Frontal cortex (tissue), 4 donors: ENCODE measurements at places on chromosomes 1 and 21.

- no peak for DNase-seq
Measured at GRCh38 chr1:85550784-85551516, 29.6 kb upstream of the CCN1 start.

DNA sequence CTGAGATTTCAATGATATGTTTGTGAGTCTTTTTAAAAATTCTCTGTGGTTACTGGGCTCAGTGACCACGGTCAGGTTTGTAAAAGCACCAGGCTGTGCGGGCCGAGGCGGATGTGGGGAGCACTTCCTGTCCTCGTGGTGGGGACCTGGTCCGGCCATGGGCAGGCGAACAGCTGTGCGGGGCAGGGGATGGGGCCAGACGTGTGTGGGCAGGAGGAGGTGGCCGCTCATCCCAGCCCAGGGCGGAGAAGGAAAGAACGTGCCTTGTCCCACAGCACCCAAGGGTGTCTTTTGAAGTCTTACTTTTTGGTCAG lies 5.2 kb upstream of the OXCT2 start:
- no peak for DNase-seq

DNA sequence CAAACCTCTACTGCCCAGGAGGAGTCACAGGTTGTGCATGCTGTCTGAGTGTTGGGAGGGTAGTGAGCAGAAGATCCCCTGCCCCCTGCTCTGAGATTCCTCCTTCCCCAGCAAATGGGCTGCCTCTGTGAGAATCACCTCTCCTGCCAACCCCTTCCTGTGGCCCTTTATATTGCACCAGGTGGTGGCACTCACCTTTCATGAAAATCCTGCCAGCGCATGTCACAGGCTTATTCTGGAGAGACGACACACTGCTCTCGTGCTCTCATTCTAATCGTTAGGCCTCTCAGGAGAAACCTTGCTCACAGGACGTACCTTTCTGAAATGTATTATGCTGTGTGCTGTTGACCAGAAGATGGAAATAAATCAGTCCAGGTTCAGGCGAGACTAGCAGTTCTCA lies 113.7 kb downstream of the RGL1 start:
- DNase-seq = no peak

DNA sequence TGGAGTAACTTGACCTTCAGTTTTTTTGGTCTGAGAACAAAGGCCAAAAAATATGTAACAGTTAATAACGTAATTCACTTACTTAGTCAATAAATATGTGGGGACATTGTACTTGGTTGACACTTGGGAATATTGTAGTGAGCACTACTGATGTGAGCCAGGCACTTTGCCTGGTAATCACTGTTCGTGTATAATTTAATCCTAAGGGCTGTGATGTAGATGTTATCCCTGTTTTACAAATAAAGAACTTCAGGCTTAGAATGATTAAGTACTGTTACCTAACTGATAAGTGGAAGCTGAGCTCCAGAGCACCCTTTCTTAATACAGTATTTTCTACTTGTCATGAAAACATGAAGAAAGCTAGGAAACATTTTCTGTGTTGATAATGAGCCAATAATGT lies 28.0 kb downstream of the PTBP2 start:
- no peak for DNase-seq

GRCh38 chr1:205244384-205244783 lies 16.6 kb downstream of the TMCC2 start:
- no peak for DNase-seq

- no peak for DNase-seq
Measured at GRCh38 chr21:35943752-35944151, 116.6 kb downstream of the SETD4 start.

DNA sequence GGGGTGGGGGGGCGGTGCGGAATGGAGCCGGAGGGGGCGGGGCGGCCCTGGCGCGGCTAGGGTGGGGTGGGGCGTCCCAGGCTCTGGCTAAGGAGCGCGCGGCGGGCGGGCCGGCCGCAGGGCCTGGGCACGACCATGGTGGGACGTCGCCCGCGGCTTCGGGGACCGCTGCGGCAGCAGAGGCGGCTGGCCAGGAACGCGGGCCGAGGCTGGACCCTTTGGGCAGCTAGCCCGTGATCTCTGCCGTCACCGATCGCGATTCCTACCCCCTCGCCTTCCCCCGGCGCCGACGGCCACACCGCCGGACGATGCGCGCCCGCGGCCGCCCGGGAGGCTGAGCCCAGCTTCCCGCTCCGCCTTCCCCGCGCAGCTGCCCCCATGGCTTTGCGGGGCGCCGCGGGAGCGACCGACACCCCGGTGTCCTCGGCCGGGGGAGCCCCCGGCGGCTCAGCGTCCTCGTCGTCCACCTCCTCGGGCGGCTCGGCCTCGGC lies at the start of gene MAP3K21:
TSS of gene MAP3K21 (plus strand) at position 74 of the 491 bp plus-strand sequence. CDS start at position 379, 305 bp downstream.
- DNase-seq = no peak

DNA sequence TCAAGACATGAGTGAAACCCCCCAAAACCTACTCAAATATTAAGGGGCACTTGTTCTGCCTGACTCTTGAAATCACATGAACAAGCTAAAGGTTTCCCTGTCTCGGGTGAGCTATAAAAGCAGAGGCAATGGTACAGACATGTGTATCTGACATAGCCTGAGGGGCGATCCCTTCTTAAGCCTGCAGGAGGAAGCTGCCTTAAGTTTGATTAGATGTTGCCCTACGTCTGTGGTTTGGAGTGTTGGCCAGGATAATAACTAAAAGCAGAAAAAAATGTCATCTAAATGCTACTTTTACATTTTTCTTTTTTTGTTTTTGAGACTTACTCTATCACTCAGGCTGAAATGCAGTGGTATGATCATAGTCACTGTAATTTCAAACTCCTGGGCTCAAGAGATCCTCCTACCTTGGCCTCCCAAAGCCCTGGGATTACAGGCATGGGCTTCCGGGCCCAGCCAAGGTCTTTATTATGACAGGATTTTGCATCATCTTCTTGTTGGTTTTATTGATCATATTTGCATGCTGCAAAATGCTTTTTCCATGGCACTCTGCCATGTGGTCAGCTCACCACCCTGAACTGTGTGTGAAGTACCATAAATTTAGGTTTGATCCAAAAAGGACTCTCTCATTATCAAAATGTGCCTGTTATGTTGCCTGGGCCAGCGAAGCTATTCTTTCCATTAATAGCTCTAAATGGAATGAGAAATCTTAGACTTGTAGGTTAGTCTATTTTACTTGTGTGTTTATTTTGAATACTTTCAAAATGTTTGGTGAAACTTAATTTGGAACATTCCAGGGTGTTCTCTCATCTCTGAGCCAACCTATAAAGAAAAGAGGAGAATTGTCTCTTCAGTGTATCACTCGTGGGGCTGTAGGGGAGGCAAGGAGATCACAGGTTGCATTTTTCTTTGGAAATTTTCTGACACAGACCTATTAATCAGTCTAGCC lies 15.0 kb upstream of the HMGN1 start:
- no peak for DNase-seq

DNA sequence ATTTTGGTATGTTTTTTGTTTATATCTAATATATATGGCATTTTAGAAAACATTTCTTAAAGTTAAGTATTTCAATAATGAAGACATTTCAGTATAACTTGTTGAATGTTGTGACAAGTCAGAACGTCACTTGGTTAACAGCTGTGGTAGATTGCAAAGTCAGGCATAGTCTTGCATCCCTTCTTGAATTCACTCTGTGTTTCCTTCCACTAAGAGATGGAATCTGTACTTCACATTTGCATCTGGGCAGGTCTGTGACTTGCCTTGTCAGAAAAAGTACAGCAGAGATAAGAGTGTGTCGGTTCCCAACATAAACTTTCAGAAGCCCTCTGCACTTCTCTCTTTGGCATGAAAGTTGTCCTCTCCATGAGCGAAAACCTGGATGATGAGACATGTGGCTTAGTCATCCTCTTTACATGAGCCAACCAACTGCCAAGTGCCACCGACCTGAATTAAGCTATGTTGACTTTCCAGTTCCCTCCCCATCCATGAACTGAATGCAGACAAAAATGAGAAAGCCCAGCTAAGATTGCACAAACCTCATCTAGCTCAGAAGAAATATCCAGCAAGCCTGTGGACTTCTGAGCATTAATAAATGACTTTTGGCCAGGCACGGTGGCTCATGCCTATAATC lies 1730.2 kb downstream of the MRPL39 start:
- DNase-seq = no peak

DNA sequence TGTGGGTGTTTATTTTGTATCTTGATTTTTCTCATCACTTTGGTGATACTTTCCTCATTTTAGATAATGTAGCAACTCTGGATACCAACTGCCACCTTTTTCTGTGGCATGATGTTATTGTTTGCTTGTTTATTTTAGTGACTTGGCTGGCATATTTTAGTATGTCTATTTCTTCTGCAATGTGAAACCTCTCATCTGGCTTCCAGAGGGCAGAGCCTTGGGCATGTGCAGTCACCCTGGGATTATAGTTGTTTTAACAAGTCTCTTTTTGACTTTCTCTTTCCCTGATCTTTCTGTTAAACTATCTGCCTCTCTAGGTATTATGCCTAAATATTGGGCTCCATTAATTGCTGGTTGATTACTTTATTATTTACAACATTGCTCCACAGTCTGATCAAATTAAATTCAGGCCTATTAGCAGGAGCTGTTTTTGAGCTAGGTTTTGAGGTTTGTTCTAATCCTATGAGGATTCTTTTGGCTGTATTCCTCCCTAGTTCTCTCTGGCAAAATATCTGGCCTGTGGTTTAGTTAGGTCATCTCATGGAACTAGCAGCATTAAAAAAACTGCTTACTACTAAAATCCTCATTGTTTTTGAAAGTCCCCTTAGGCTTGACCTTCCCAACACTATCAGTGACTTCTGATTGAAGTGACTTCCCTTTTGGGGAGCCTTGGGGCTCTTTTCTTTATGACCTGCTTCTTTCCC lies 86.4 kb upstream of the FAM78B start:
- no peak for DNase-seq

DNA sequence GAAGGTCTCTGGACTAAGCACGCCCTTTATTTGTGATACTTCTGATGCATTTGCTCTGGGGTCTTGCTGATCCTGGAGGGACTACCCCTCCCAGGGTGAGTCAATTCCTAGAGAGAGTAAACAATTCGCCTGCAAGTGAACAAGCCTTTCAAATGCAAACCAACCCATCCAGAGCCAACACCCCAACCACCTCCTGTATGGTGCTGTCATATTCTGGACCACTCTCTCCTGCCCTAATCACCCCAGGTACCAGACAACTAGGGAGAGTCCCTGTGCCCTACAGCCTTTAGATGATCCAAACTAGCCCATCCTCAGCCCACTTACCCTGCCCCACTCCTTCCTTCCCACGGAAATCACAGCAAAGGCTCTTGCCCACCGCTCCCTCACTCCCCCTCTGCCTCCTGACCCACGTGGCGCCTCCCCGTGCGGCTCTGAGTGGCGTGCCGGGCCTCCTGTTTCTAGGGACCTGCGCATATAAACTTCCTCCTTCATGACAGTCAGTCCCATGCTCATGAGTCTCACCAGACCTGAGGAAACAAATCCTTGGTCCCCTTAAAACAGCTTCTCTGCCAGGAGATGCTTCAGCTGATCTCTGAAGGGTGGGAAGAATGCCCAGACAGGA lies 37.2 kb downstream of the ACTA1 start:
- DNase-seq = no peak

DNA sequence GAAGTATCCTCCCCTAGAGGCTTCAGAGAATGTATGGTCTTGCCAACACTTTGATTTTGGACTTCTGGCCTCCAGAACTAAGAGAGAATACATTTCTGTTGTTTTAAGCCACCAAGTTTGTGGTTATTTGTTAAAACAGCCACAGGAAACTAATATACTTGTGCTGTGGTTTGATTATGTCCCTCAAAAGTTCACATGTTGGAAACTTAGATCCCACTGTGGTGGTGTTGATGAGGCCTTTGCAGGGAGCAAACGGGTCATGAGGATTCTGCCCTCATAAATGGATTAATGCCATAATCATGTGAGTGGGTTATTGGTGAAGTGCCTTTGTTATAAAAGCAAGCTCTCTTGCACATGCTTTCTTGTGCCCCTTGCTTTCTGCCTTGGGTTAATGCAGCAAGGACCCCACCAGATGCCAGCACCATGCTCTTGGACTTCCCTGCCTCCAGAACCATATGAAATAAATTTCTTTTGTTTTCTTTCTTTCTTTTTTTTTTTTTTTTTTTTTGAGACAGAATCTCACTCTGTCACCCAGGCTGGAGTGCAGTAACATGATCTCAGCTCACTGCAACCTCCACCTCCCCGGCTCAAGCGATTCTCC lies 157.3 kb downstream of the CLIC6 start:
- DNase-seq = no peak

DNA sequence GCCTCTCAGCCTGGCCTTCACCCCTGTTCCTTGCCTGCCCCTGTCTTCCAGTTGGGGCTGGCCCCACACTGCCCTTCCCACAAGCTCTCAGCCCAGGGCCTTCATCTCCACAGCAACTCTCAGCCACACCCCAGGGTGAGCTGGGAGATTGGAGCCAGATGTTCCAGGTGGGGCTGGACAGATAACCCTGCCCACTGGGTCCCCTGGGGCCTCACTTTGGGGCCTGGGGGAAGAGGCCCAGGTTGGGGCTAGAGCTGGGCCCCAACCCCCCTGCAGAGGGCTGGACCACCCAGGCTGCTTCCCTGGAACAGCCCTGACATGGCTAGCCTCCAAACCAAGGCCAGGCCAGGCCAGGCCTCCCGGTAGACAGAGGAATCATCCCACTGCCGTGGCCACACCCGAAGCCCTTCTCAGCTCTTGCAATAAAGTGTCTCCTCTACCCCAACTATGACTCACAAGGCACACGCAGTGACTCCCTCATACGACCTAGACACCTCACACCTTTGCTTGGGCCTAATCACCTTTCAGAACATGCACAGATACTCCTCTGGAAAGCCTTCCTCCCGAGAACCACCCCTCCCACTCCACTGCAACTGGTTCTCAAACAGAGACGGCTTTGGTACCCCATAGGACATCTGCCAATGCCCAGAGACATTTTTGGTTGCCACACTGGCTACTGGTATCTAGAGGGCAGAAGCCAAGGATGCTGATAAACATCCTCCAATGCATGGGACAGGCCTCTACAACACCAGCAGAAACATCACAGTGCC lies 22.2 kb downstream of the SLC2A1 start:
- DNase-seq = no peak

GRCh38 chr1:217498209-217498608 lies 132.7 kb downstream of the GPATCH2 start:
- no peak for DNase-seq

DNA sequence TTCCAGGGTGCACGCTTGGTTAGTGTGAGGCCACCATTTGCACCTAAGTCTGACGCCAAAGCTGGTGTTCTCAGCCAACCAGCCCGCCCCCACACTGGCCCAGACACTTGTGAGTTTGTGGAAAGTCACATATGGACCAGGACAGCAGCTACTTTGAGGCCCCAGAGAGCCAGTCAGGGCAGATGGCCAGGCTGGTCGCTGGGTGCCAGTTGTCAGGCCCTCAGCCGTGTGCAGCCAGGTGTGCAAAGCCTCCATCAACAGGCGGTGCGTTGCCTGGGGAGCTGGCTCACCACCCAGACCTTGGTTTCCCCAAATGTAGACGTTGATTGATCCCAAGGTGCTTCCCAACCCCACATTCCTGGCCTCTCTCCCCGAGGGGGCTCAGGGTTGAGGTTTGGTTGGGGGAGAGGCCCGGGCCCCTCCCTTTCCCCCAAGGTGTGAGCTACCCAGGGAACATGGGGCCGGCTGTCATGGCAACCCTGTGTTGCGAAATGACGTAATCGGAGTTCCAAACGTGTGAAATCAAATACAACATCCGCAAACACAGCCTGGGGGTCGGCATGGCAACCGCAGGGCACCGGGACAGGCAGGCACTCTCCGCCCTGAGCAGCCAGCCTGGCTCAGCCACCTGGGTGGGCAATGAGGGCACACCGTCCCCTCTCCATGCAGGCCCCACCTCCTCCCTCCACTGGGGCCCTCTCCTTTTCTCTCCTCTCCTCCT lies 42.2 kb upstream of the WNT4 start:
- DNase-seq = peak; percentile 31
